ENCODE measurements at places on chromosomes 5 and 9.

GRCh38 chr9:8486095-8486494, 686.5 kb upstream of the DMAC1 start:
- DNase-seq = no peak

DNA sequence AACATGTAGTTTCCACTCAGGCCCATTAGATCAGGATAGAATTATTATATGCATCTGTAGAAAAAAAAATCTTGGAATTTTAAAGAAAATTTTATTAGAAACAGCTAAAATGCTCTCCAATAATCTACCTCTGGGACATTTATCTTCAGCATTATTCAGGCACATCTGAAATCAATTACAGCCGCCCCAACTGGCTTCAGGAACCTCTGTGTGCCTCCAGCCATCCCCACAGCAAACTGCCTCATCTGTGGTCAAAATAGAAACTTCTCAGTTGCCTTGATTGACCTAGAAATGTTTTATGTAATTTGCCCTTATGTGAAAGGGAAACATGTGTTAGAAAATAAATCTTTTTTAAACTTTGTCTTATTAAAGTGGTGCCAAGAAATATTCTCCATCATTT, 120.1 kb upstream of the LPAR1 start:
- DNase-seq = no peak

- no peak for DNase-seq
These were observed 22.8 kb upstream of the TNFAIP8 start for GRCh38 chr5:119332978-119333401.

DNA sequence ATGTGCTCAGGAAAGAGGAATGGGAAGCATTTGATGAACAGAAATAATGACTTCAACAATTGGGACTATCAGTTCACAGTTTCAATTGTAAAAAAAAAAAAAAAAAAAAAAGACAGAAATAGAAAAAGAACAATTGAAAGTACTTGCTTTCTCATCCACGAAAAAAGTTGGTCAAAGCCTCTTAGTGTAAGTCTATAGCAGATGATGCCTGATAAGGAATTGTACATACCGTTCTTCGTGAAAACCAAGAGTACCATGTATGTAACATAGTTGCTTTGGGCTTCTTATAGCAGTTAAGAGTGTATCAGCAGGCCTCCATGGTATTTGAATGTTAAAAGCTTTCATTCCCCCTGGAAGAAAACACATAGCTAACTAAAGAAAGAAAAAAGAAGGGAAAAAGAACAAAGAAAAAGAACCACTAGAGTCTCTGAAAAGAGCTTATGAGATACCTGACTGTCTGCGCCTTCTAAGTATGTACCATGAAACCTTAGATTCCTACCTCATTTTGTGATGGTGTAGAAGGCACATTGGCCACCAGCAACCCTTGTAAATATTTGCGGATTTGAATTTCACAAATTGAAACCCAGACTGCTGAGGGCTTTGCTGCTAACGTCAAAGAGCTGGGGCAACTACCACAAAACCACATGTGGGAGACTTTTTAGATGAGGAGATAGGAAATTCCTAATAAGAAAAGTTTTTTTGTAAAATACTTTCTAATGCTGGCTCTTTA, 75.2 kb downstream of the TMC1 start:
- DNase-seq = no peak

DNA sequence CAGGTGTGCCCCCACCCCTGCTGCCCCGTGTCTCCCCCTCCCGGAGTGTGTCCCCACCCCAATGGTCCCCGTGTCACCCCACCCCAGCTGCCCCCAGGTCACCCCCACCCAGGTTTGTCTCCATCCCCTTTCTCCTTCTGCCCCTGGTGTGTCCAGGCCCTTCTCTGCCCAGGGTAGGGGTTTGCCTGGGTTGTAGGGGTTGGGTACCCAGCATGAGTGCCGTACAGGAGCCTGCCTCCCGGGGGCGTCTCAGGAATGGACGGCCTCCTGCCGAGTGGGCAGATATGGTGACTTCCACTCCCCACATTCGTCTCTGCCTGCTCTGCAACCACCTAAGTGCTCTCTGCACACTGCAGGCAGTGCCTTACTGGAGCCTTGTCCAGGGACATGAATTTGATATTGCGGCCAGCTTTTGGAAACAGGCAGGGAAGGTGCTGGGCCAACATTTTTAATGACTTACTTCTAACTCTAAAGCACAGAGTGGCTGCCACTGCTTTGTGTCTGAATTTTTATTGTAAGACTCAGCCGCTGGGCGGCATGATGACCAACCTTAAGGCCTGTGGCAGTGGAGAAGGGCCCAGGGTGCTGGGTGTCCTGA, 6.7 kb downstream of the LRRC14B start:
- DNase-seq = no peak

Data from SW480 (cell line).